ENCODE measurements at places on chromosomes 3 and 15.

DNA sequence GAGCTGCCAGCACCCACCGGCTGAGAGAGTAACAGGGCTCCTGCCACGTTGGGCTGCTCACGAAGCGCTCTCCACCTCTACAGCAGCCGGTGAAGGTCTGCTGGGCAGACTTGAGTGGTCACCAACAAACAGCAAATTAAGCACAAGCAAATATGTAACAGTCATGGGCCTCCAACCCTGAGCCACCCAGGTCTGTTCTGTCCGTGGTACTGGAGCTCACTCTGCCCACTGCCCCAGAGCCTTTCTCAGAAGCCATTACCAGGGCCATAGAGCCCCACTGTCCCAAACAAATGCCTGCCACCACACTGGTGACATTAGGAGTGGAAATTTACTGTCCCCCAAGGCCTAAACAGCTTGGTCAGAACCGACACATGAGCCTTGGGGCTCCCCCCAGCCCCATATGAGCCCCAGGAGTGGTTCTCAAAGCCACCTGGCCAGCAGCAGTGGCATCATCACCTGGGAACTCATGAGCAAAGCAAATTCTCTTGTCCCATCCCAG lies 56.6 kb downstream of the LRIG1 start:
- DNase-seq = no peak

GRCh38 chr3:170368921-170369320 lies 11.4 kb downstream of the SKIL start:
- DNase-seq = no peak

DNA sequence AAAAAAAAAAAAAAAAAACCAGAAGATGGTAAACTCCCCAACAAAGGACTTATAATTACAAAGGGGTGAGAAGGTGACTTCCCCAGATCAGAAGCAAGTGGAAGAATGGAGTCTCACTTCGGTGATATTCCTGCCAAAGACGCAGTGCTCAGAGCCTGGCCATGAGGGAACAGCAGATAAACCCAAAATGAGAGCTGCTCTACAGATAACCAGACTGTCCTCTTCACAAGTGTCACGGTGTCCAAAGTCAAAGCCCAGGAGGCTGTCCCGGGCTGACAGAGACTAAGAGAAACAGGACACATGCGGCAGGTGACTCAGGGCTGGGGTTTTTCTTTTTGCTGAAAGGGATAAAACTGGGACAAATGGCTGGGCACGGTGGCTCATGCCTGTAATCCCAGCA lies 48.8 kb downstream of the HMCES start:
- no peak for DNase-seq

DNA sequence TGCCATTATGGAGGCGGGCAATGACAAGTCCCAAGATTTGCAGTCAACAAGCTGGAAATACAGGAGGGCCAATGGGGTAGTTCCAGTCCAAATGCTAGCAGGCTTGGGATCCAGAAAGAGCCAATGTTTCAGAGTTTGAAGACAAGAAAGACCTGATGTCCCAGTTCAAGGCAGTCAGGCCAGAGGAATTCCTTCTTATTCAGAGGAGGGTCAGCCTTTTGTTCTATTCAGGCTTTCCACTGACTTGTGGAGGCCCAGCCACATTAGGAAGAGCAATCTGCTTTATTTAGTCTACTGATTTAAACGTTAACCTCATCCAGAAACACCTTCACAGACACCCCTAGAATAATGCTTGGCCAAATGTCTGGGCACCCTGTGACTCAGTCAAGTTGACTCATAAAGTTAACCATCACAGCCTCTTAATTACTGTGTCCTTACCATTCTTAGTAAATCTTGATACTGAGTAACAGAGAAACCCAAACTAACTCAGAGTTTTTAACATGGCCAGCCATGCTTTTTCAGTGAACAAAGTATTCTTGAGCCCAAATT lies 50.9 kb upstream of the NPHP3 start:
- no peak for DNase-seq

GRCh38 chr3:157436583-157437291 lies at the start of gene PTX3:
Gene PTX3 (plus strand): TSS chr3:157436850. CDS start chr3:157436934, 84 bp downstream.
- DNase-seq = no peak

GRCh38 chr3:25144430-25144829 lies 283.6 kb upstream of the RARB start:
- no peak for DNase-seq

DNA sequence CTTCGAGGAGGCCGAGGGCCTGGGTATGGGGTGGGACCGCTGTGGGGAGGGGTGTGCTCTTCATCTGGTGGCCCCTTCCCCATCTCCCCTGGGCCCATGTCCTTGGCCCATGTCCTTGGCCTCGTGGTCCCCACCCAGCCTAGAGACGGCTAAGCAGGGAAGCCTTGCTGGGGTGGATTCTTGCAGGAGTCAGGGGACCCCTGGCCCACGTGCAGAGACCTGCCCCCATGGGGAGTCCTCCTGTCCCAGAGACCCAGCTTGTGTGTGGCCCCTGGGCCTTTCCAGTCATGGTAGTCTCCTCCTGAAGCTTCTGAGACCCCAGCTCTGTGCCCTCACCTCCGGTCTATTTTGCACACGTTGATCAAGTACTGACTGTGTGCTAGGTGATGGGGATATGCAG lies 97.4 kb downstream of the TBC1D2B start:
- no peak for DNase-seq

GRCh38 chr3:123459862-123460261 lies 11.0 kb upstream of the ADCY5 start:
- no peak for DNase-seq

DNA sequence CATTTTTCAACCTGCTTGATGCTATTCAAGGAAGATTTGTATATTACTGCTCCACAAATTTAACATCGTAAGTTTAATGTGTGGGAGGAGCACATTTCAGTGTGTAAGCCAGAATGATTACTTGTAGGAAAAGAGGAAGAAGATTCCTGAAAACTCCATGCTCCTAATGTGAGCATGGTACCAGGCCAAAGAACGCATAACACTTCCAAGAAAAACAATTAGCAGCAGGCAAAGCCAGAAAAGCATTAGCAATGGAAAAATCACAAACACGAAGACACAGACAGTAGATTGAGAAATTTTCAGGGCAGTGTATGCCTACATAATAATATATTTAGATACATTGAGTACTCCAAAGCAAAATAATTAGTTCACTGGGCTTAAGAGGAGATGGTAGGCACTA lies 96.6 kb upstream of the CBLB start:
- no peak for DNase-seq

- no peak for DNase-seq
Measured at GRCh38 chr3:170128977-170129431, 52.5 kb downstream of the PHC3 start.
